ENCODE measurements at places on chromosomes 7 and 10.

DNA sequence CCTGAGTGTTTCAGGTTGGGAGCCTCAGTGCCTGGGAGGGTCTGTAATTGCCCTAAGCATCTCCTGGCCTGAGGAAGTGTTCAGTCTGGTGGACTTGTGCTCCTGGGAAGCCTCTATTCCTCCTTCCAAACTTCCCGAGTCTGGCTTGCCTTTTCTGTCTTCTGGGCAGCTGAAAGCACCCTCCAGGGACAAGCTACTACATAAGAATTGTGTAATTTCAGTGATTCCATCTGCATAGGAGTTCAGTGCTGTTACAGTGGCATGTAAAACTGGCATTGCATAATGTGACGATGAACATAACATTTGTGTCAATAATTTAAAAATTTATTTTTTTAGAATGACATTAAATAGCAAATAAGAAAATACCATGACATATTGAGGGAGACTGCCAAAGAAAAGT lies 109.3 kb downstream of the AOAH start:
- DNase-seq = peak; percentile 51

DNA sequence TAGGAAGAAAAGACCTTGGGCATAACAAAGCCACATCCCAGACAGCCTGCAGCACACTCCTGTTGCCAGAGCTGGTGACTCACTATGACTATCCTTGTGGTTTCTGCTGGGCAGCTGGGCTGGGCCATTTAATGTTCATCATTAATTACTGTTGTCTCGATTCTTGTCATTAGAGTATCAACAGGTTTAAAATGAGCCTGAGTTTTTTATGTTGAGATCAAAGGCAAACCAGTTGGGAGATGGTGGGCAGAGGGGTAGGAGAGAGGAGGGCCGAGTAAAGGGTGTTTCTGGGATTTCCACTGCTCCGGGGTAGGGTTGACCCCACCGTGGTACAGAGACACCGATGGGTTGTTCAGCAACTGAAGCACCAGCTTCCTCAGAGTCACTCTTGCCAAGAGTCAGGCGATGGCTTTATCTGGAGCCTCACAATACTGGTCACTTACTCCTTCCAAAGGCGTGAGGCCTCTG lies 128.7 kb upstream of the LYZL1 start:
- no peak for DNase-seq

- no peak for DNase-seq
Measured at GRCh38 chr7:44658979-44659378, 52.6 kb downstream of the OGDH start.

GRCh38 chr7:106111655-106112117 lies 426 bp downstream of the SYPL1 start:
- DNase-seq = peak; percentile 81

- peak; percentile 6 for DNase-seq
Measured at GRCh38 chr10:119206603-119207365, 587 bp upstream of the GRK5 start.

DNA sequence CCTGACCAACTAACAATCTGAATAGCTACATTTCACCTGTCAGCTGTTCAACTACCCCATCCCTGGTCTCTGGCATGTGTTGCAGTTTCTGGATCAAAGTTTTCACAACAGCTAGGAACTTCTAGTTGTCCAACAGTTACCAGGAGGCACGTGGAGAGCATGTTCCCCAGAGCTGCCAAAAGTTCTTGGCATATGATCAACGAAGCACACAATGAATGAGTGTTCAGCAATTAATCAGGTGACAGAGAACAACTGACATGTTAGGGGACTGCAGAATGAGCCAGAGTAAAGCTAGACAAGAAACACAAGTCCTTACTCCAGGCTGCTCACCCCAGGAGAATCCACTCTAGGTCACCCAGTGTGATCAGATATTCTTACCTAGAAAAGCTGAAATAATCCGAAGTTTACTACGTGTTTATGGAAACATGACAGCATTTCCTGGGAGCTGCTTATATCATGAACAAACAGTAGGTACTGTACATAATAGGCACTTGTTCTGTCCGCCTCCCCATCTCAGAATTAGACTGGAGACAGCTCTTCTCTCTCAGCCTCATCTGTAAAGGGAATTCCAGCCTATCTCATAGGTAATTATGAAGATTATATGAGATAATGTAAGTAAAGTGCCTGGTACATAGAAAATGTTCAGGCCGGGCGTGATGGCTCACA lies 50.6 kb downstream of the ZNF438 start:
- peak; percentile 61 for DNase-seq

DNA sequence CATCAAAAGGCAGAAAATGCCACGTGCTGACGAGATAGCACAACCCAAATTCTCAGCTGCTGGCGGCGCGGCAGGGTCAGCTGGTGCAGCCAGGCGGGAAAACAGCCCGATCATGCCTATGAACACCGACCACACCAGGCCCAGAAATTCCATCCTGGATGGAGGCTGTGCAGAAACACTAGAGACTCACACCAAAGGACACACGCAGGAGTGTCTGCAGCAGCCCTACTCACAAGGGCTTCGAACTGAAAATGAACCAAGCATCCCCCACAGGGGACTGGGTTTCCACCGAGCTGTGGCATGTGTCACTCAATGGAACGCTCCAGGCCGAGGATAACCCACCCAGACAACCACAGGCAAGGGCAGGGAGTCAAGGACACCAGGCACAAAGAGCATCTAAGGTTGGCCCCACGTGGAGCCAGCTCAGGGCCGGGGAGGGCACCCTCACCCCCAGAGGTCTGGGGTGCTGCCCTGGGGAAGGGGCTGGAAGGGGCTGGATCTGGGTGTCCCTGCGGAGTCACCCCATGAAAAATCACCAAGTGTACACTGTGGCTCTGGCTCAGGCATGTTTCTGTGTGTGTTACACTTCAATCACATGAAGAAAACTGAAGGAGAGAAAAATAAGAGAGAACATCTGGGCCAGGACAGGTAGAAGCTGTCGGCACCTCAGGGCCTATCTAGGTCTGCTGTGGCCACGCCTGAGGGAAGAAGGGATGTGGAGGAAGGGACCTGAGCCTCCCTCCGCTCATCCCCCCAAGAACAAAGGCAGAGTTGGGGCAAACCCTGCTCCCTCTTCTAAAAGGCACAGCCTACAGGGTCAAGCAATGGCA lies 33.0 kb downstream of the RASGEF1A start:
- no peak for DNase-seq

- DNase-seq = no peak
Measured at GRCh38 chr10:68877482-68878110, 23.5 kb upstream of the DDX50 start.

GRCh38 chr10:5411941-5412276 lies 448 bp upstream of the NET1 start:
- no peak for DNase-seq

GRCh38 chr10:89373916-89374711 lies 3.7 kb upstream of the IFIT1B start:
- DNase-seq = peak; percentile 48

- DNase-seq = no peak
Measured at GRCh38 chr7:92632791-92633190, 42.6 kb upstream of the FAM133B start.

DNA sequence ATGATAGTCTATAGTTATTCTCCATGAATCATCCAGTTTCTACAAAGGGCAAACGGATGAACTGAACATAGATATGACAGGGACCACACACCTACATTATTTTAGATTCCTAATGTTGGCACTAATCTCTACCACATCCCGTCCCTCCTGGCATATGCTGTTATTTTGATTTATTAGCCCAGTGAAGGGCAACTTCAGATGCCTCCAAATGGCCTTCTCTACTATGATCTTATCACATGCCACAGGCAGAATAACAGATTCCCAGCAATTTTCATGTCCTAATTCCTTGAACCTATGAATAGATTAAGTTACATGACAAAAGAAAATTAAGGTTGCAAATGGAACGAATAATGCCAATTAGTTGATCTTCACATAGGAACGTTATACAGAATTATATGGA lies 474.7 kb downstream of the ANKRD7 start:
- DNase-seq = no peak

DNA sequence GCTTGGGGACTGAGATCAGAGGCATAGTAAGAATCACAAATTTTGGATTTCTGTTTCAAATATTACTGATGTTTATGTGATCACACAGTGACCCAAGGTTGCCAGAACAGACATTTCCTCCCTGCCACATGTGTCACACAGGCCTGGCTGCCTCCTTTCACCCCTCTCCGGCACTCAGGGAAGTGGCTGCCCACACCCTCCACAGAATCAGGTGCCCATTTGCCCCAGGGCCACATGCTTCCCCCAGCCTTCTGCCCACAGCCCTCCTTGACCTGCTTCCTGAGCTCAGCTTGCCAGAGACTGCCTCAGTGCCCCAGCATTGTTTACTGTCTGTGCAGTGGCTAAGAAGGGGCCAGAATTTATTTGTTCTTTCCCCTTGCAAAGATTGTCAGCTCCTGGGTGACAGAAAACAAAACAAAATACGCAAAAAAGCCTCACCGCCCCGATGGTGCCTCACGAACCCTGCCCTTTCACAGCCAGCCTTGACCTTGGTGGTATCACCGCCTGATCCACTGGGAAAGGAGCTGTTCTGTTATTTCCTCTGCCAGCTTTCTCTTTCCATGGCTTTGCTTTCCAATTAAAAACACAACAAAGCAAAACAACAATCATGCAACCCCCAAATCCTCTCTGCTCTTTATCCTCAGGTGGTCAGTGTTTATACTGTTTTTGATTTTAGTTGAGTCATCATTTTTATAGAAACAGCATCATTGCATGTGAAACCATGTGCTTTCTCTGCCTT lies 52.8 kb downstream of the CHN2 start:
- DNase-seq = no peak

GRCh38 chr10:114650266-114650665 lies 7.8 kb downstream of the ABLIM1 start:
- no peak for DNase-seq

- DNase-seq = no peak
Measured at GRCh38 chr10:35409094-35409582, 72.8 kb downstream of the CCNY start.

- no peak for DNase-seq
Measured at GRCh38 chr10:97798958-97799610, 27.3 kb upstream of the SFRP5 start.

- DNase-seq = peak; percentile 13
Measured at GRCh38 chr7:122550545-122550944, 148.4 kb downstream of the RNF133 start.

DNA sequence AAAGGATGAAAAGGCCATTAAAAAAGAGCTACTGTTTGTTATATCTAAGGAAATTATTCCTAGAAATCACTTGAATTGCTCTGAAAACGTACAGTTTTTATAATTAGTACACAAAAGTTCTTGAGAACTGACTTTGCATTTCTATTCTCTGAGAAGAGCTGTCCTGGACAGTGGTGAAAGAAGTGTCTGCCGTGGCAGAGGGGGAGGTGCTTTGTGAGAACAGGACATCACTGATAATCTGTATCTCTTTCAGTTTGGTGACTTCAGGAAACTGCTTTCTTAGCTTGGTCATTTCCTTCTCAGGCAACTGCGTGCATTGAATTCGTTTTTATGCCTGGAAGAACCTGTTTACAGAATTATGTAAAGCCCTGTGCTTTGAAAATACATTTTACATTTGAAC lies 52.1 kb downstream of the POLL start:
- DNase-seq = no peak

GRCh38 chr10:3409928-3410327 lies 237.3 kb upstream of the PITRM1 start:
- no peak for DNase-seq

DNA sequence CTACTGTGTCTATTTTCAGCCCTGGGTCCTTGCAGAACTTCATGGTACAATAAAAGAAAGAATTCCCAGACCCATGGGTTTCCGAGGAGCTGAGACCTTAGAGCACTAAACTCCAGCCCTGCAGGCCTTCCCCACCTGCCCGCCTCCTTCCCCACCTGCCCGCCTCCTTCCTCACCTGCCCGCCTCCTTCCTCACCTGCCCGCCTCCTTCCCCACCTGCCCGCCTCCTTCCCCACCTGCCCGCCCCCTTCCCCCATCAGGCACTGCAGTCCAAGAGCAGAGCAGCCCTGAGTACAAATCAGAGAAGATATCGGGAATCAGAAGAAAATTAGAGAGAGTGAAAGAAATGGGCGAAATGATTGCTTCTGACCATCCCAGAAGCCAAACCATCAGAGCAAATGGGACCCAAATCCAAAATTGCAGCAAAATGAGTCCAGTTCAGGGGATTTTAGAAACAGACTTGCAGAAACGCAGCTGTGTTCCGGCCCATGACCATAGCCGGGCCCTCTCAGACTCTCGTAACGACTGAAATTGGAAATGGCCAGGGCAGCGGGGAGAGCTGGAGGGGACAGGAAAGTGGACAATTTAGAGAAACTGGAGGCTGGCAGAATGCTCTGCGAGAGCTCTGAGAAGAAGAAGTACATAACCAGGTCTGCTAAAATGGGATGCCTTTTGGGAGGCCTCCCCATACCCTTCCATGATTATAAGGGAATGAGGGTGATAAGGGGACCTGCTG lies 568.4 kb downstream of the TCERG1L start:
- no peak for DNase-seq

GRCh38 chr7:142323706-142324105 lies 65.8 kb upstream of the PRSS58 start:
- peak; percentile 59 for DNase-seq

GRCh38 chr7:136234040-136234439 lies 256.9 kb upstream of the MTPN start:
- no peak for DNase-seq

- no peak for DNase-seq
Measured at GRCh38 chr7:99409806-99410205, 1.0 kb downstream of the BUD31 start.

DNA sequence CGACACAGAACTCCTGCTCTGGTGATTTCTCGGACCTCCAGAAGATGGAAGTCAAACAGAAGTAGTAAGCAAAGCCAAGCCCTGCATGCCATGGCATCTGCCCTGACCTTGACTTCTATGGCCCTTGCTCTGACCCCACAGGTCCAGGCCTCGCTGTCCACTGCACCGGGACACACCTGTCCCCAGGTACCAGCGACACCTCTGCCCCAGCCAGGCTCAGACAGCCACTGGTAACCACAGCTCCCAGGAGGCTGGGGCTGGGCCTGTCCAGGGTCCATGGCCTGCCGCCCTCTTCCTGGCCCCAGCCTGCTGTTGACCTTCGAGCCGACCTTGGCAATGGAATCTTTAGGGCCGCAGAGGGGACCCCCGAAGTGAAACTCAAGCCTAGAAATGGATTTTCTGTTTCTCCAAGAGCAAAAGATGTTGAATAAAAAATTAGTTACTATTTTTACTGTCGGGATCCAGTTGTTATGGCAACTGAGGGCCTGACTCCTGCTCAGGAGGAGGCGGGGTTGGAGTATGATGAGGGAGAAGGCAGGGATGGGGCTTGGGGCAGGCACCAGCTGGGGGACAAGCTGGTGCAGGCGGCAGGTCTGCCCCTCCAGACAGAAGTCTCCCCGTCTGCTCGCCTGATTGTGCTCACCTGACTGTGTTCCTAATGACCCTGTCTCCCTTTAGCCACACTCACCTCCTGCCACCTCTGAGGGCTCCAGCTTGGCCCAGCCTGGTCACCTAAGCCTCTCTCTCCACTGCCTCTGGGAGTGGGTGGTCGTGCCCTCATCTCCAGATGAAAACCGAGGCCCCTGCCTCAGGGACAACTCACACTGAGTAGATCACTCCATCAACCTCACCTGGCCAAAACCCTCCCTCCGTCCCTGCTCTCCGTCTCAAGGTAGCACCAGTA lies 4.1 kb upstream of the MMD2 start:
- DNase-seq = no peak

- DNase-seq = no peak
Measured at GRCh38 chr10:128152741-128153580, 26.7 kb upstream of the MKI67 start.
